Activated CD4-positive, alpha-beta T cell treated with anti-CD3 and anti-CD28 coated beads, Interleukin-2, amount 10 ng/mL, durations not matched to agents 7 days and 5 days (primary cell): ENCODE measurements at places on chromosomes 3 and 15. TPM values are rescaled to one million over a fixed set of nuclear protein-coding genes. Genes with fewer than 3 reads are reported as not detected.

GRCh38 chr15:42143356-42143755 is 13.1 kb downstream of the PLA2G4F start:
- DNase-seq: no peak

GRCh38 chr3:13008155-13008995 is 64.9 kb downstream of the IQSEC1 start:
- DNase-seq: no peak

DNA sequence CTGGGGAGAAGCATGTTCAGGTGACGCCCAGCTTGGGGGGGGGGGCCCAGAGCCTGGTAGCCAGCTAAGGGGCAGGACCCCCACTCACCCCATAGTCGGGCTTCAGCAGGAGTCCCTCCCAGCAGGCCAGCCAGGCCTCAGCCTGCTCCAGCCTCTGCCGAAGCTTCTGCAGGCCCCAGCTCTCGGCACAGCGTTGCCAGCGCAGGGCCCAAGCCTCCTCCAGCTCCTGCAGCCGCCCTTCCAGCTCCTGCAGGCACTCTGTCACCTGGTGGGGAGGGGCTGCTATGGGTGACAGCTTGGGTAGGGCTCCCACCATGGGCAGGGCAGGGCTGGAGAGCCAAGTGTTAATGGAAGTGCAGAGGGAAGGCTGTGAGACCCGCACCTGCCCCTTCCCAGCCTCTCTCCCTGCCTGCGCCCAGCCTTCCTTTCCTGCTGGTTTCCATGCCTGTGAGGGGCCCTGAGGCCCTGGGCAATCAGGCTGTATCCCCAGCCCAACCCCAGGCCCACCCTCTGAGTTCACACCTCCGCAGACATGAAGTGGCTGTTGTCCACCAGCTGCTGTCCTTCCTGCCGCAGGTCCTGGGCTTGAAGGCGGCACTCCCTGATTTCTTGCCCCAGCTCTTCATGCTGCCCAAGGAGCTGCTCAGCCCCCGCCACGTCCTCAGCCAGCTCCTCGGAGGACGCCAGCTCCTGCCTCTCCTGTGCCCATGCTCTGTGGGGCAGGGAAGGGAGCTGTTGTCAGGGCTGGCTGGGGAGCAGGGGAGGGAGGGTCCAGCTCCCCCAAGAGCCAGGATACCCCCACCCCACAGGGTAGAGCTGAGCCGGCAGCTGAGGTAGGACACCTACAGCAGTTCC is 14.3 kb downstream of the PLA2G4B start:
- no peak for DNase-seq

DNA sequence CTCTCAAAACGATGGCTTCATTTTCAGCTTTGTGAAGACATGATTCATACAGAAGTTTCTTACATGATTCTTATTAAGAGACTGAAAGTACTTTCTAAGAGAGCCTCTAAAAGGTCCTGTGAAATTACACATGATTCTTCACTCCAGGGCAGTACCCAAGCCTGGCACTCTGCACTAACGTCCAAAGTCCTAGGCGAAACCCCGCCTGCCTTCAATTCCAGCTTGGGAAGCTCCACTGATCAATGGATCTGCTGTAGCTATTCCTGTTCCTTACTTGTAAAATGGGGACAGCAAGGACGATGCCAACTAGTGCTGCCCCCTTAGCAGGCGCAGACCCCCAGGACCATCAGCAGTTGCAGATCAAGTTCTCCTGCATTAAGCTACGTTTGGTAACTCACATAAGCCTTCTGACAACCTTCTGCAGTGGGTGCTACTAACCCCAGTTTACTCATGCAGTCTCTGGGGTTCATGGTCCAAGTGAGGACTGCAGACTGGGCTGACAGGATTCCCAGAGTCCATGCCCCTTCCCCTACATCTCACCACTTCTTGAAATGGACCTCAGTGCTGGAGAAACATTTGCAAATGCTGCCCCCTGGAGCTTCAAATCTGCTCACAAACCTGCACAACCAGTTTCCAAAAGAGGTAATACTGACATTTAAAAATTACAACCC is 10.6 kb downstream of the CHCHD4 start:
- DNase-seq: no peak

Gene SERINC4
- total RNA-seq: 0.37 TPM
